ENCODE measurements at places on chromosomes 11 and 22. TPM values are rescaled to one million over a fixed set of nuclear protein-coding genes. Genes with fewer than 3 reads are reported as not detected.

DNA sequence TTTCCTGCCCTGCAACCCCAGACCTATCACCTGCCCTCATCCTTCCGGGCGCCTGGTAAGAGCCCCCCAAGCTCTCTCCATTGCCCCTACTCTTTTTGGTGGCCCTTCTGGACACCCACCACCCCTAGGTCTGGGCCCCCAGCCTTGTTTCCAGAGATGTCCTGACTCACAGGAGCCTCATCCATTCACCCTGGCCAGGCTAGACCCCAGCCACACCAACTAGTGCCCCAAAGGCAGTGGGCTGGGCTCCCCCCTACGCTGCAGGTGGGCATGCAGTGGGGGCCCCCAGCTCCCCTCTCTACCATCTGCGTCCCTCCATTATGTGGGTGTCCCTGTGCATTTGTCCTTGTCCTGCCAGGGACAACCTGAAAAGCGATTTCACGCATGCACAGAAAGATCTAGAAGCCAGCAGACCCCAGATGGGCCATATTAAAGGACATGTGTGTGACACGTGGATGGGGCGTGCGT, 1.4 kb downstream of the MRGPRF start:
- no peak for DNase-seq

DNA sequence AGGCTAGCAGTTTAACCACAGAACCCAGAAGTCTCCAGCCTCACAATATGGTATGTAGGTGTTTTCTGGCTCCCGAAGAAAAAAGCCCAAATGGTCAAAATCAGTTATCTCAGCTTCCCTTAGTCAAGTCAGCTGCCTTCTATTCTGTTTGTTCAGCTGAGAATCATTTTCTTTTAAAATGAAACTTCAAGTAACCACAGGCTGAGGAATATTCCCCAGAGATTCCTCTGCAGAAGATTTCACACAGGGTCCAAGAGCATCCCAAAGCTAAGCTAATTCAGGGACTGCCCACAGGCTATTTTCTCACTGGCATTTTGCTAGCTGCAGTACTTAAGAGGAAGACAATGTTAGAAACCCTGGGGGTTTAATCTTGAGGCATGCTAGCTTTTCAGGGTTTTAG, 977.0 kb upstream of the CHORDC1 start:
- no peak for DNase-seq

DNA sequence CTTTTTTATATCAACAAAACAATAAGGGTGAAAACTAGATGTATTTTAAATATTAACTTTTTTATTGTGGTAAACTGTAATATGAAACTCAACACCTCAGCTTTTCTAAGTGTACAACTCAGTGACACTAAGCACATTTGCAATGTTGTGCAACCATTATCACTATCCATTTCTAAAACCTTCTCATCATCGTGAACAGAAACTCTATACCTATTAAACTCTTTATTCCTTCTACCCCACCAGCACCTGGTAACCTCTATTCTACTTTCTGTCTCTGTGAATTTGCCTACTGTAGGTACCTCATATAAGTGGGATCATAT, 9.4 kb downstream of the HORMAD2 start:
- no peak for DNase-seq

GRCh38 chr11:121717296-121717695, 264.5 kb upstream of the SORL1-AS1 start:
- DNase-seq, result no peak

GRCh38 chr22:19659805-19660345, 54.4 kb upstream of the SEPTIN5 start:
- DNase-seq, result no peak

DNA sequence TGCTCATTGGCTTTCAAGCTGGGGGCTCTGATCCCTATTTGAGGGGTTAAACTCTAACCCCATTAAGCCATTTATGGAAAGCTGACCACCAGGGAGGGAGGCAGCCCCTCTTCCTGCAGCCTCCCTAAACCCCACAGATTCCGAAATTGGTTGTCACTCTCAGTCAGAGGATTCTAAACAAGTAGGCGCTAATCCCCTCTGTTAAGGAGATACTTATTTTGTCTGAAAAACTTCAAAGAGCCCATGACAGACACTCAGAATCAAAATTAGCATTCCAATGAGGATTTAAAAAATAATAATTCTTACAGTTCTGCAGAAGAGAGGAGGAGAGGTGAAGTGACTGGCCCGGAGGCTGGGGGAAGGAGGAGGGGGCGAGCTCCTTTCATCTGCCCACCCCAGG, 69.7 kb upstream of the LMO1 start:
- no peak for DNase-seq

DNA sequence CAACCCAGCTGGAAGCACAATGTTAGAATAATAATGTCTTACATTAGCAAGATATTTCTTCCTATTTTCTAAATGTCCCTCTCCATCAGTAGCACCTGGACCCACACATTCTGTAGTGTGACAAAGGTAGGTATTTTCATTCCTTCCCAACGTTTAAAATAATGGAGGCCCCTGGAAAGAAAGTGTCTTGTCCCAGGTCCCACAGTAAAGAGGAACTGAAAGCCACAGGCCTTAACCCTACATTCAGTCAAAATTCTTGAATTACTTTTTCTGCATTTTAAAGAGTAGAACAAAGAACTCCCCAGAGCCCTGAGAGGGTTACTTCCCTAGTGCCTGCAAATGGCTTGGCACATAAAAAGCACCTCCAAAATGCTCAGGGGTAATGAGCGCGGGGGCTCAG, 26.3 kb downstream of the OPCML start:
- no peak for DNase-seq

- no peak for DNase-seq
Measured at GRCh38 chr11:32438346-32438865, 3.1 kb upstream of the WT1 start.

DNA sequence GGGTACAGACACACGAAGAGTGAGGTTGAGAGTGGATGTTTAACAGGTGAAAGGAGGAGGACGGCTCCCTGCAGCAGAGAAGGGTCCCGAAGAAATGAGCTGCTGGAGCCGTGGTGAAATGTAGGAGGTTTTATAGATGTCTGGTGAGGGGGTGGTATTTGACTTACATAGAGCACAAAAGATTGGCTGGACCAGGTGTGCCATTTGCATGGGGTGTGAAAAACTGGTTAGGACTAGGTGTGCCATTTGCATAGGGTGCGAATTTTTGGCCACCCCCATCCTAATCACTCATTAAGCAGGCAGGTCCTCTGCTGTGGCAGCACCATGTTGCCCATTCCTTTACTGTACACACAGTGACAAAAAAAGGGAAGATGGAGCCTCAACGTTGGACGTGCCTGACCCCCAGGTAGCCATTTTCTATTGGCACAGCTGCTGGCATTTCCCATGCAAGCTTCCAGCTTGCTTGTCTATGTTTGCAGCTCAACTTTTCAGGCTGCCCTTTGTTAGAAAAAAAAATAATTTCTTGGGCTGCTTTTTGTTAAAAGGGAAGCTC, 581.7 kb upstream of the B3GAT1 start:
- DNase-seq, result no peak

- DNase-seq, result peak; percentile 55
Measured at GRCh38 chr11:112113539-112114457, 27.1 kb downstream of the SDHD start.

DNA sequence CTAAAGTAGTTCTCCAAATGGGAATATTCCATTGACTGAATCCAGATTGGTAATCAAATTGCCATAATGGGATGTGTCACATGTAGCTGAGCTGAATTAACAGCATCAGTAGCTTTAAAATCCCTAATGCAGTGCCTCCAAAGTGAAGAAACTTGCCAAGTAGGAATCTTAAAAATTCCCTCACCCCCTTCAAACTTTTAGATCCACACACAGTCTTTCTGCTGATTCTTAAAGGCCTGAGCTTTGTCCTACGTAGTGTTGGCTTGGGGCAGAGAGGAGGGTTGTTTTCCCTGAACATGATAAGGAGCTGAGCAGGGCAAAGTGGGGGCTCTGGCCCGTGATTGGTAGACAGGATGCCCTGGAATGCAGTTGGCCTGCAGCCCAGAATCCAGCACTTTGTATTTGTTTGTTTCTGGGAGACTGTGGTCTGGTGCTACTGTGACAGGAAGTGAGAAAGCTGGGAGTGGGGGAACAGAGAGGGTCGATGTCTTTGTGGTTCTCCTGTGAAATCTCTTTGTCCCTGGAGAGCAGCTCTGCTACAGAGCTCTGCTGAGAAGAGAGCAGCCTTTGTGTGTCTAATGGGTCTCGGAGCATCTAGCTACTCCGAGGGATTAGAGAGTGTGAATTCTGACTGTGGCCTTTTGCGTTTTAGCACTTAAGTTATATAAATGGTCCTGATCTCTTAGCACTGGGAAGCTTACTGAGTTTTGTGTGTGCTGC, 16.9 kb downstream of the CTNND1 start:
- DNase-seq, result peak; percentile 90

- DNase-seq, result no peak
Measured at GRCh38 chr11:130071211-130071712, 1.6 kb downstream of the APLP2 start.

GRCh38 chr11:2295971-2296912, 5.5 kb downstream of the C11orf21 start:
- no peak for DNase-seq

- DNase-seq, result no peak
Measured at GRCh38 chr22:46075764-46076531, 74.4 kb upstream of the PPARA start.

GRCh38 chr11:12540913-12541582, 133.2 kb upstream of the TEAD1 start:
- peak; percentile 34 for DNase-seq

DNA sequence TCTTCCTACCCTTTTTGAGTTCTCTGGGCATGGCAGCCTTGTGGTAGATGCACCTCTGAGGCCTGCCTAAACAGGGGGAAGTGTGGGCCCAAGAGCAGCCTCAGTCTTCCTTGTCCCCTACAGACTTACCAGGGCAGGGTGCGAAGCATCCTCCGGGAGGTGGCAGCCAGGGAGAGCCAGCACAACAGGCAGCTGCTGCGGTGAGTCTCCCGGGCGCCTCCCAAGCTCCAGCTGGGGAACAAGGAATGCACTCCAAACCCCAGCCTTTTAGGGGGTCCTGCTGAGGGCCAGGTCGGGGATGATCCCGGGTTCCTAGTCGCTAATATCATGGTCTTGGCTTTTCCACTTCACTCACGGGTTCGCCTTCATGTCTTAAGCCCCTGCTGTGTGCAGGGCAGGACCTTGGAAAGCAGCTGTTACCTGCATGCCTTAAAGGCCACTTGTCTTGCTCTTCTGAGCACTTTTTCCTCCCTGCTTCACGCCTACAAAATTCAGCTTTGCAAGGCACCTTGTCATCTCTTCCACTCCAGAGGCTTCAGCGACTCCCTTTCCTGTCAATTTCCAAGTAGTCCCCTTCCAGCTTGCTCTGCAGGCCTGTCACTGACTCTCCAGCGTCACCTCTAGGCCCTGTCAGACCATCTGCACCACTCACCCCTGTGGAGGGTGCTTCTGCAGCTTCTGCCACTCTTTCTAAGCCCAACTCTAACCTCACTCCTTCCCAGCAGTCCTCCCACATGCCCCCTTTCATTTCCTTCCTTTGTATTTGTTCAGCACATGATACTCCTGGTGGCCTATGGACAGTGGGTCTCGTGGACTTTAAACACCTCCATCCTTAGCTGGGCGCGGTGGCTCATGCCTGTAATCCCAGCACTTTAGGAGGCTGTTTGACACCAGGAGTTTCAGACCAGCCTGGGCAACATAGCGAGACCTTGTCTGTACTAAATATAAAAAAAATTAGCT, 57.0 kb downstream of the PISD start:
- DNase-seq, result no peak

- DNase-seq, result no peak
Measured at GRCh38 chr11:117713538-117713991, 83.5 kb downstream of the DSCAML1 start.

DNA sequence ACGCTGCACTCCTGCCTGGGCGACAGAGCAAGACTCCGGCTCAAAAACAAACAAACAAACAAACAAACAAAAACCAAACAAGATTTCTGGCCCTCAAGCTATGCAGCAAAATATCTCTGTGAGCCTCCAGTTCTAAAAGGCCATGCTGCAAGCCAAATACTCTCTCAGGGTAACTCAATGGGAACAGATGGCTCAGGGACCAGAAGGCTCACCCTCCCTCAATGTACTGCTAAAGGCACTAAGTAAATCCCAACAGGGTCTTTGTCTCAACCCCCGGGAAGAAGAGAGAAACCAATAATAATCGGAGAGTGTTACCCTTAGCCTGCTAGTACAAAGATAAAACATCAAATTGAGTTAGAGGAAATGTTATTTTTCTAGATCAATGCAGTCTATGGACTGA, 119.7 kb upstream of the ZC3H12C start:
- no peak for DNase-seq

DNA sequence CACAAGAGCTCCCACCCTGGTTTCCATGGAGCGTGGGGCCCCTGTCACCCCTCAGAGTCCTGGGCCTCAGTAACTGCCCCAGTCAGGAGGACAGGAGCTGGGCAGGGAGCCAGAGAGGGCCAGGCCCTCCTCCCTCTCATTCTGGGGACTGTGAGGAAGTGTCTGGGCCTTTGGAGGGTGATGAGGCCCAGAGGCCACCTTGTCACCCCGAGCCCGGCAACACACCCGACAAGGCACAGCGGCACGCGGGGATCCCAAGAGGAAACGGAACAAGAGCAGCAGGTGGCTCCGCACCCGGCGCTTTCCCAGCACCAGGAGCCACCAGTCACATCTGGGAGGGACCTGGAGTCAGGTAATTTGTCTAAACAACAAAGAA, 72.1 kb downstream of the CELSR1 start:
- DNase-seq, result no peak

DNA sequence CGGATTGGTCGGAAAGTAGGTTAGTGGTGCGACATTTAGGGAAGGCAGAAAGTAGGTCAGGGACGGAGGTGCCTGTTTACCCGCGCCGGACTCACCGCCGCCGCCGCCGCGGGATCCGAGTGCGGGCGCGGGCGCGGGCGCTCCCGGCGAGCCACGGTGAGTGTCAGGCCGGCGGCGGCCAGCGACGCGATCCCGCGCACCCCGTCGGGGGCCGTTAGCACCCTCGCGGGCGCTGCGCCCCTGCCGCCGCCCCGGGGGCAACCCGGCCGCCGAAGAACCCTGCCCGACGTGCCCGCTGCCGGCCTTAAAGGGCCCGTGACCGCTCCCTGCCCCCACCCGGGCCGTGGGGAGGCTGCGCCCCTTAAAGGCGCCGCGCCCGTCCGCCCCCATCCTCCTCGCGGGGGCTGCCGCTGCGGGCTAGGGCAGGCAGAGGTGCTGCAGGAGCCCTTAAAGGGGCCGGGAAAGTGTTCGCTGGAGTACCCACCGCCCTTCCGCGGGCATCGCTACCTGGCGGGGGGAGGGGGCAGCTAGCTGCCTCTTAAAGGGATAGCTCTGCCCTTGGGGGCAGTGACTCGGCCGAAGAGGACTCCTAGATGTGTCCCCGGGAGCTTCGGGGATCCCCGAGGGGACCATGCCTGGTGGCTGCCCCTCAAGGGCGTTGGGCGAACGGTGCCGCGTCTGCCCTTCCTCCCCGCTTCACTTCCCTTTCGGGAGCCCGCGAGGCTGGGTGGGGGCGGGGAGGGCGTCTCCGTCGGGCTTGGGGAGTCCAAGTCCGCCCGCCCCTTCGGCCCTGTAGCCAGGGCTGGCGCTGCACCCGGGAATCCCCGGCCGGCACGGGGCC, at the start of gene BMAL1:
BMAL1 (plus strand) TSS at position 23 of the 841 bp plus-strand sequence. CDS start 76,519 bp downstream, outside the sequence.
- DNase-seq, result no peak

The GLYAT gene
- polyA plus RNA-seq, result not detected

The OR4C46 gene
- polyA plus RNA-seq, result not detected

The RCOR2 gene
- polyA plus RNA-seq, result 1.7 TPM

The MMP13 gene
- not detected for polyA plus RNA-seq

The OR8G5 gene
- polyA plus RNA-seq, result not detected

The P2RY2 gene
- polyA plus RNA-seq, result 4.2 TPM

The PCF11 gene
- 8.2 TPM for polyA plus RNA-seq

The MRPL21 gene
- 106 TPM for polyA plus RNA-seq

The ZDHHC13 gene
- polyA plus RNA-seq, result 8.9 TPM

The MTMR3 gene
- polyA plus RNA-seq, result 5.9 TPM

The OR52D1 gene
- not detected for polyA plus RNA-seq
